Activated naive CD4-positive, alpha-beta T cell (primary cell): ENCODE measurements at places on chromosomes 5 and 9.

- no peak for DNase-seq
Measured at GRCh38 chr5:6674421-6674820, 38.8 kb upstream of the TENT4A start.

DNA sequence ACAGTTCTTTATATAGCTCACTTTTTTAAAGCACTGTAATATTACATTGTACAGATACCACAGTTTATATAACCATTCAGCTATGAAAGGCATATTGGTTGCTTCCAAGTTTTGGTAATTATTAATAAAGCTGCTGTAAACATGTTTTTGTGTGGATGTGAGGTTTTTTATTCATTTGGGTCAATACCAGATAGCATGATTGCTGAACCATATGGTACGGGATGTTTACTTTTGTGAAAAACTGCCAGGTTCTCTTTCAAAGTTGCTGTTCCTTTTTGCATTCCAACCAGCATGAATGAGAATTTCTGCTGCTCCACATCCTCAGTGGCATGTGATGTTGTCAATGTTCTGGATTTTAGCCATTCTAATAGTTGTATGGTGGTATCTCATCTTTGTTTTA lies 439.6 kb upstream of the NMUR2 start:
- no peak for DNase-seq

DNA sequence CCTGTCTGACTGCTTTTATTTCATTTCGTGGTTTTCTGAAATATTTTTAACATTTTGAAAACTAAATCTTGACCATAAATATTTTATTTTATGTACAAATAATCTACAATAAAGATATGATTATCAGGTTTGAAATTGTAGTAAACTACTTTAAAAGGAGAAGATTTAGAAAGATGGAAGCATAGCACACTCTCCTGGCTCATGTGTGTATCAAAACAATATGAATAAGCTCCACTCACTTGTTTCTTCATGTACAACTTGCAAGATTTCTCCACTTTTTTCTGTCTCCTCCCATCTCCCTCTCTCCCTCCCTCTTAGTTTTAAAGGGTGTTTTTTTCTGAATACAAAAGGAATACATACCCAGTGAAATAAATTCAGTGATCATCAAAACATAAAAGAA lies 15.4 kb upstream of the VPS13A start:
- DNase-seq: no peak

DNA sequence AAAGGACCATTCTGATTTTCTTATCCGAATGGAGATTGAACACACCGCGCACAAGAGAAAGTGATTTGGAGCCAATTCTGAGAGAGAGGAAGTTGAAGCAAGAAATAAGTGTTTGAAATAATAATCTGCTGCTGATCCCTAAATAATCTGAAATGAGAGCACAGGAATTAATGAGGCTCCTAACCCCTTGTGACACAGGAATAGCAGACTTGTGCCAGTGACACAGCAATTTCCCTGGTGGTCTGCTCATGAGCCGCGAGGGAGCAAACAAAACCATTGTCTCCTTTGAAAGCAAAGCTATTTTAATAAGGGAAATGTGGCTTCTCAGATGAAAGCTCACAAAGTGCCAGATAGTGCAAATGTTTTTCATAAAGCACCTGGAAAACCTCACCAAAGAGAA lies 936.1 kb upstream of the WWC1 start:
- no peak for DNase-seq

DNA sequence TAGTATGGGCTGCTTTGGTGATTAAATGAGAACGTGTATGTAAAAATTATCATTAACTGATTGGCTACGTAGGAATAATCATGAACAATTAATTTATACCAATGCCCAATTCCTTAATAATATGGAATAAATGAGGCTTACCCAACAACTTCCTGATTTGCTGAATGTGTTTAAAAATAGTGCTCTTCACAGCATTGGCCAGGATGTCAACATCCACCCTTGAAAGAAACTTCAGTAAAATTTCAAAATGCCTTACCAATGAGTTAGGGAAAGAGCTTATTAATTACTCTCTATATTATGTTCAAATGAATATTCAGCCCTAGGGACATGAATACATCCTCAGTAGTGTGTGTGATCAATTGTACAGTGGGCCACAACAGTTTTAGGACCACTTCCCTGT lies 401.4 kb downstream of the PSAT1 start:
- no peak for DNase-seq

DNA sequence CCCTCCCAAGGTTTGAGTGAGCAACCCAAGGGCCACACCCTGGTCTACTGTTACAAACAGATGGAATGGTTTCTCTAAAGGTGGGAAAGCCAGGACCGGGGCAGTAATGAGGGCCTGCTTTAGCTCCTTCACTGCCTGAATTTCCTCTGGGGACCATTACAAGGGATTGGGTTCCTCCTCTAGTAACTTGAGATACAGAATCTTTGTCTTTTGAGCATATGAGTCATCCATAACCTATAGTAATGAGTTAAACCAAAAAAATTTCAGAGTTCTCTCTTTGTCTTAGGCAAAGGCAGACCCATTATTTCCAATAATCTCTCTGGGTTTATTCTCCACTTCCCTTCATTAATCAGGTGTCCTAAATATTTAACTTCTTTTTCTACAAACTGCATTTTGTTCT lies 618.8 kb downstream of the HINT1 start:
- DNase-seq: no peak

DNA sequence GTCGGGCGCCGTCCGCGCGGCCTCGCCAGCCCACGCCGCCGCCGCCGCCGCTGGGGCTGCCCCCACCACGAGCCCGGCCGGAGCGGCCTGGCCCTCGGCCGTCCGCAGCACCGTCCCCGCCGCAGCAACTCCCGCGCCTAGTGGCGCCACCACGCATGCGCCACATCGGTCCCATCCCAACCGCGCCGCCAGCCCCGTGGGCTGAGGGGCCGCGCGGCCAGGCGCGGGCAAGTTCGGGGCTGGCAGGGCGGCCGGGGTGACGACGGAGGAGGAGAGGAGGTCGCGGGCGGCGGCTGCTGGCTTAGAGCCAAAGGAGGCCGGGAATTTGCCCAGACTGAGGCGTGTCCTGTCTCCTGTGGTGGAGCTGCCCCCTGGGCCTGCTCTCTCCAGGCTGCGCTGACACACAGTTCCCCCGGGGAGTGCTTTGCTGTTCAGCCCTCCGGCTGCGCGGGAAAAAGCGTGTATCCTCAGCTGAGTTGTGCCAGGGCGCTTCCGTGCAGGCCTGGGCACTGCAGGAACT lies at the start of gene TUSC1:
Gene TUSC1 (minus strand): TSS at position 298 of the 520 bp plus-strand sequence. CDS start 132 bp downstream, at position 166.
- DNase-seq: no peak

GRCh38 chr5:59301727-59302126 lies 591.8 kb downstream of the PDE4D start:
- DNase-seq: no peak

GRCh38 chr5:21701317-21701716 lies 1151.8 kb downstream of the CDH12 start:
- no peak for DNase-seq

- no peak for DNase-seq
Measured at GRCh38 chr9:131539223-131539923, 6.0 kb upstream of the PRRT1B start.

GRCh38 chr5:1527533-1528205 lies 3.9 kb upstream of the LPCAT1 start:
- no peak for DNase-seq

DNA sequence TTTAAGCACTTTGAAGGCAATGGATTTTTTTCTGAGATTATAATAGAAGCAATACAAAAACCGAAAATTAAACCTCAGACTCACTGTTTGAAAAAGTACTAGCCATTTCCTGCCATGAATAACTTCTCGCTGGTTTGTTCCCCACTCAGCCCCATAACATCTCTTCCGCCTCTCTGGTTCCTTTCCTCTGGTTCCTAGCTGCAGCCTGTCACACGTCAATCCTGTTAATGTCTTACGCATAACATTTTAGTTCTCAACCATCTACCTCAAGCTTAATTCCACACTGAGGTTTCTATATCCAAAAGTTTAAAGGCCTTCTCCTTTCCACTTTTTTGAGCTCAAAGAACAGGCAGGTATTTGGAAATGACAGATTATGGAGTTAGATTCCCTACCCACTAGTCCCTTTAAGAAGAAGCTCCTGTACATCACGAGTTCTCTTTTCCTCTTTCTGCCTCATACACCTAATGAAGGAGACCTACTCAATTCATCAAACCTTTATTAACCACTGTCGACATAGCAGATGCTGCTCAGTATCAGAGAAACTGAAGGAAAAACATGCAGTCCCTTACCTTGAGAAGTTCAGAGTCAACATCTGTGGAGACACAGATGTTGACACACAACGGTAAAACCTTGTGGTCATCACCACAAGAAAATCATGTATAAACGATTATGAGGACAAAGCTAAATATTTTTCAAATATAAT lies 243.0 kb upstream of the PTGER4 start:
- peak; percentile 4 for DNase-seq

DNA sequence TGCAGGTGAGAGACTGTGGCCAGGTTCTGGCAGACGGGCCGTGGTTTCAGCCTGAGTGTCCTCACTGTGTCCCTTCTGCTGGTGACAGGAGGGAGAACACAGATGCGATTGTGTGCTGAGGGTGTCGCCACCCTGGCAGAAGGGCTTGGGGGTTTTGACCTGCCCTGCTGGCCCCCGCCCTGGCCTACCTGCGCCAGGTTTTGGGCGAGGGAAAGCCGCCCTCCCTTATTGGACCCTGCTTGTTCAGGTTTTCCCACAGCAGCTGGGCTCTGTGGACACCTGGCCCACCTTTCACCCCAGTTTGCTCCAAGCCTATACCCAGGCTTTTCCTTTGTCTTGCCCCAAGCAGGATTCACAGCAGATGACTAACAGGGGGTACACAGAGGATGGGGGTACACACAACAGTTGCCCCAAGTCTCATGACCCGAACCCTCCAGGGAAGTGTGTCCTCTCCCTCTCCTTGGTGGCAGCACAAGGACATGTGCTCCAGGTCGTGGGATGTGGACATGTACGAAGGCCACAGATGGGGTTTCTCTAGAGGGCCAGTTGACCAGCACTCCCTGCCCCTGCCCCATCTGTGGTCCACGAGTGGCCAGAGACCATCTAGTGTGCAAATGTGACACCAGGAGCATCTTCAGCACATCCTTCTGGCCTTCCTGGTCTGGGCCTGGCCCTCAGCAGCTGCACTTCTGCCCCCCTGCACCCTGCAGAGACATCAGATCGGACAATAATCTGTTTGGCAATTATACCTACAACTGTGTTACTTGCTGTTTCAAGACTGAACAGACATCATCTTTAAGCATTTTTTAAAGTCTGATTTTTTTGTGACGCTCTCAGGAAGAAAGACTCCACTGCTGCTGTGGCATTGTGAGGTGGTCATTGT lies 265.8 kb upstream of the IRX4 start:
- no peak for DNase-seq

- no peak for DNase-seq
Measured at GRCh38 chr5:402615-403359, 40.2 kb upstream of the EXOC3 start.

DNA sequence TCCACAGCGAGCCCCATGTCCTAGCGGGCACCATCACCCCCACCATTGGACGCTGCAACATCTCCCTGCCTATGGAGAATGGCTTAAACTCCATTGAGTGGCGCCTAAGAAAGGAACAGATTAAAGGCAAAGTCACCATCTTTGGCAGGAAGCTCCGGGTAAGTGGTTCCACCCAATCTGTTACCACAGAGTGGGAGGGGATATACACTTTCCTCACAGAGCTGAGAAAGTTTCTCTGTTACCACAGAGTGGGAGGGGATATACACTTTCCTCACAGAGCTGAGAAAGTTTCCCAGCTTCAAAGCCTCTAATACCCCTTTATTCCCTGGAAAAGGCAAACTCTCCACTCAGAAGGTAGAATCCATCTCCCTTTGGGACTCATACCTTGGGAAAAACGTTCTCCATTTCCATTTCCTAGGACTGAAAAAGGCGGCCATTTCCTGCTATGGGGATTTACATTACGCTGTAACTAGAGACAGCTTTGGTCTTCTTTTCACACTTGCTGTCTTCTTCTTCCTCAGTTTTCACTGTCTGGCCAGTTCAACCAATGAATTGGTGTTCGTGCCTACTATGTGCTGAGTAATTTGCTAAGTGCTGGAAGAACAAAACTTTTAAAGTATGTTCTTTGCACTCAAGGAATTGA lies 63.4 kb upstream of the WWC1 start:
- DNase-seq: no peak

- DNase-seq: no peak
Measured at GRCh38 chr5:171745602-171746001, 40.0 kb upstream of the SMIM23 start.

- DNase-seq: peak; percentile 51
Measured at GRCh38 chr5:36507332-36507952, 99.0 kb upstream of the SLC1A3 start.

GRCh38 chr9:94160594-94161501 lies 76.6 kb downstream of the PTPDC1 start:
- no peak for DNase-seq

DNA sequence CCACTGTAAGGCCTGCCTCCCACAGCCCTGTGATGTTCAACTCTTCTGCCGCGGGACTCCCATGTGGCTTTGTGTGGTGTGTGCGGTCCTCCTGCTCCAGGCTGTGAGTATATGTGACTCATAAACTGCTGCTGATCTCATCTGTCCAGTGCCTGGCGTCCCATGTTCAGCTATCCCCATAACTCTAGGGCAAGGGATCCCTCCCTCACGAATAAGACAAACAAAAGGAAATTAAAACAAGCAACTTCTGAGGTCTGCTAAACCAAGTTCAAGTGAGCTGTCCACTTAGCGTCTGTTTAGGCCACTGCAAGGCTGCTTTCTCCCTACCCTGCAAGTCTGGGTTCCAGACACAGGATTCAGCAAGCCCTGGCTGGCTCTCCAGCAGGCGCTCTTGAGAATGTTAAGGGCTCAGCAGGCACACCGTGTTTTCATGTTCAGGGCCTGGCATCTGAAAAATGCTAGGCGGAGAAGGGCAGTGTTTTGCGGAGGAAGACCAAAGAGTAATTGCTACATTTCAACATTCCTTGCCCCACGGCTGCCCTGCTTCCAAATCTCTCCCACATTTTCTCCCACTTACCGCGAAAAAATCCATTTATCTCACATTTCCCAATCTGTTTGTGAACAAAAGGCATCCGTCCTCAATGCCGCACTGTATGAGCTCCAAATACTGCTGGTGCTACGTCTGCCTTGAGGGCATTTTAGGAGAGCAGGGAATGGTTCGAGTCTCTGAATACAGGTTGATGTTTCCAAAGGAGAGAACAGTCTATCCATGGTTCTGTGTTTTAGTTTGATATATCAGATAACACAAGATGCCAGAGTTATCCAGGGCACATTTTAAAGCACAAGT lies 280.2 kb downstream of the SEMA5A start:
- no peak for DNase-seq

DNA sequence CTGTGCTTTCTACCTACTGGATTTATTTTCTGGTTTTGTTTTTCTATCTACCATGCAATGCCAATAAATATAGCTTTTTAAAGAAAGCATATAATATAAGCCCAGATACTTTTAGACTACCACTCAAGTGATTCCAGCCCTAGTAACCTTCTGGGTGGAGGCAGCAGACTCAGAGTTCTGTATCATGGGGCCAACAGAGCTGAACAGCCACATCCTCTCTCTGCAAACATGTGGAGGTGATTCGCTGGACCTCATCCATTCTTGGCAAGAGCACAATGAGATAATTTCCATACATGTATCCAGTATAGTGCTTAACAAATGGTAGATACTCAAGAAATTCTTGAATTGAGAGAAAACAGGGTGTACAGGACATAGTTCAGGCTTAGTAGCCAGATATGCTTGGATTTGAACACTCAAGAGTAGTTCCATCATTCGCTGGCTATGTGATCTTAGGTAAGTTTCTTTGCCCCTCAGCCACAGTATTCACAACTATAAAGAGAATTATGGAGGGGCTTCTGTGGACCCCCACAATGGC lies 124.5 kb downstream of the ASTN2 start:
- no peak for DNase-seq
